ENCODE measurements at places on chromosomes 2 and 18.

- no peak for DNase-seq
Observed at GRCh38 chr18:9849407-9850283, 36.1 kb upstream of the TXNDC2 start.

DNA sequence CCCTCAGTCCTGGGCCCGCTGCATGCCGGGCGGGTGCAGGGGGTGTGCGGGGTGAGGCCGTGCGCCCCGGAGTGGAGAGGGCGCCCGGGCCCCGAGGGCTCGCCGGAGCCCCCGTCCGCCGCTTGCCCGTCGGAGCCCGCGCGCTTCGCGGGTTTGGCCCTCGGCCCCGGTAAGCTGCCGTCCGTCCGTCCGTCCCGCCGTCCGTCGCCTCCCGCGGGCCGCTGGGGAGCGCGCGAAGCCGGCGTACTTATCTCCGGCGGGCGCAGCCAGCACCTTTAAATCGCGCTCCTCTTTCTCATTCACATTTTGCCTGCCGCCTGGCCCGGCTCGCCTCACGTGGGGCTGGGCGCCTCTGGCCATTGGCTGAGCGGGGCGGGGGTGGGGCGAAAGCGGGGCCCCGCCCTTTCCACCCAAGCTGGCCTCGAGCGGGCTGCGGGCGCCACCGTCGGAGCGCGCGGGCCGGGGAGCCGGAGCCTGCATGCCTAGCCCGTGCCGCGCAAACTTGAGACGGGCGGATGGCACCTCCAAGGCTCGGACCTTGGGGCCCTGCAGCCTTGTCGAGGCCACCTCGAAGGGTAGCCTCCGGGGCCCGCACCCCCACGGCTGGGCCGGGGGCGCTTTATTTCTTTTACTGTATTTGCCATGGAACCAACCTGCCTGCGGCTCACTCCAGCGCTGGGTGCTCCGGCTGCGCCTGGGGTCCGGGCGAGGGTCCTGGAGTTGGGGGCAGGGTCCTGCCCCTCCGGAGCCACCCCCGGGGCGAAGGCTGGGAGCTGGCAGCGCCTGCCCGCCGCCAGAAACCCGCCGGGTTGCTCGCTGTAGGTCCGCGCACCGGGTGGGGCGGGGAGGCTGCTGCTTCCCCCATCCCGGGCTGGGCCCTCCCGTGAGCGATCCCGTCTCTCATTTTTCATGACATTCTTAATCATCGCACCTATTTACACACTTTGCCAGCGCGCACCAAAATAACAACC, at the start of gene GBX2:
TSS of gene GBX2 (minus strand) at position 277 of the 971 bp plus-strand sequence. CDS start 415 bp downstream, outside the sequence.
- no peak for DNase-seq

DNA sequence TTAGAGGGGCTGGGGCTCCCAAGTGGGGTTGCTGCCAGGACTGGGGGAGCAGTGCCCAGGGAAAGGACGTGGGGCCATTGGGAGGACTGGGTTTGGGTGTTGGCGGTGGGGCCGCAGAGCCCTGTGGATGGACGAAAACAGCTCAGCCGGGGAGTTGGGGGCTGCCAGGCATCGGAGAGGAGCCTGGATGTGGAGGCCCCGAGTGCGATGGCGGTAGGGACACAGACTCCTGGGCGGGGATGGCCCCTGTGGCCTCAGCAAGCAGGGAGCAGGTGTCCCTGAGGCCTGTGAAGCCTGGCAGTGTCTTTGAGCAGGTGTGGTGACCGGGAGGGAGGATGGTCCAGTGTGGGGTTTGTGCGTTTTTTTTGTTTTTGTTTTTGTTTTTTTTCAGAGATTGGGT, 13.3 kb downstream of the CTDP1 start:
- no peak for DNase-seq

GRCh38 chr18:37953876-37954275, 388.3 kb upstream of the CELF4 start:
- no peak for DNase-seq

DNA sequence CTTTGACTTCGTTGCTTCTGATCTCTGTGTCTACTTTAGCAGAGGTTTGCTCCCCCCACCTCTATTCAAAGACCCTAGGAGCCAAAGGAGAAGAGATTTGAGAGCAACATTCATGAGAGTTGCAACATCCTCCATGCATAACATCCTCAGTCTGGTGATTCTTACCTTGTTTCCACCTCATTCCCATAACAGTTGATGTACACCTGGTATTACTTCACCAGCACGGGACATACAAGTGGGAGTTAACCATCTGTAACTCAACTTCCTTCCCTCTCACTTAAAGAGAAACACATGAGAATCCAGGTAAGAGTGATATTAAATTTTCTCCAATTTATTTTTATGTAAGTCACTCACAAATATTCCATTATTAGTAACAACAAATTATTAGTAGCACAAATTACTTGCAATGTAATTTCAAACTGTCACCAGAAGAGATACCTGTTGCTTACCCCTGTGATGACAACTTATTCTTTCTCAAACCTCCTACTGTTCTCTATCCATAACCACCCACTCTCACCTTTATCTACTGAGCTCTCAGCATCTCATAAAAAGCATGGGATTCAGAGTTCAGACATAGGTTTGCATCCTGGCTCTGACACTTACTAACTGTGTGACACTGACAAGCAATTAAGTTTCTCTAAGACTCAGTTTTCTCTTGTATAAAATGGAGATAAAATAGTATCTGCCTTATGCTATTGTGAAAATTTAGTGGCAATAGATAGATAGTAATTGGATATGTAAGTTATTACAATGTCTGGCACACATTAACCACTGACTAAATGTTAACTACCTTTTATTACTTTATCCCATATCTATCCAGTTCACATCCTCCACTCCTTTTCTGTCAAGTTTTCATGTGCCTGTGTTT, 184.6 kb upstream of the SRD5A2 start:
- no peak for DNase-seq

DNA sequence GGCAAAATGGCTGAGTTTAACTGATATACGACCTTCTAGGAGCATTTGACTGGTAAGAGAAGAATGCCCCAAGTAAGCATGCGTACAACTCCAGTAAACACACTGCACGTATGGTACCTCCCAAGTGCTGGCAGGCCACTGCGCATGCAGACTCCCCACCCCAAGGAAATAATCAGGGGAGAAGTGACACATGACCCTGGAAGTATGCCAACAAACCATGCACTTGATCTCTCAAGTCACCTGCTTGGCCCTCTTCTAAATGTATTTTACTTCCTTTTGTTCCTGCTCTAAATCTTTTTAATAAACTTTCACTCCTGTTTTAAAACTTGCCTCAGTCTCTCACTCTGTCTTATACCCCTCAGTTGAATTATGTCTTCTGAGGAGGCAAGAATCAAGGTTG, 129.8 kb upstream of the COL5A2 start:
- no peak for DNase-seq
